NCI-H1436 (cell line): ENCODE measurements at places on chromosomes 4 and X.
A peak's percentile ranks its signal among the peaks of the same experiment; 100 is the strongest.

DNA sequence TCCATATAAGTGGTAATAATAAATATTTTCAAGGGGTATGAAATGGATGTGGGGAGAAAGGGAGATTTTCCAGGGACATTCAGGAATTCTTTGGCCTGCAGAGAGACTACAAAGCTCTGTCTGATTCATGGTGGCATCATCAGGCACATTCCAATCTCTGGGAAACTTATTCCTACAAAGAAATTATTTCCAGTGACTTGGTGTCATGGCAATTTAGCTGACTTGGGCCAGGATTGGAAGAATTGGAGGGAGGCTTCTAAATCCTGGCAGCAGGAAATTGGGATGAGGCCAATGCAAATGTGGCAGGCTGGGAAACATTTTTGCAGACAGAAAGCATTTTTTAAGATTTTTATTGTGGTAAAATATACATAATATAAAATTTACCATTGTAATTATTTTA, 204.6 kb downstream of the RTL9 start:
- DNase-seq: no peak

GRCh38 chr4:131499141-131499873, 1649.8 kb upstream of the PCDH10 start:
- DNase-seq: no peak

- DNase-seq: no peak
Measured at GRCh38 chr4:53558065-53558801, 33.1 kb downstream of the LNX1 start.

DNA sequence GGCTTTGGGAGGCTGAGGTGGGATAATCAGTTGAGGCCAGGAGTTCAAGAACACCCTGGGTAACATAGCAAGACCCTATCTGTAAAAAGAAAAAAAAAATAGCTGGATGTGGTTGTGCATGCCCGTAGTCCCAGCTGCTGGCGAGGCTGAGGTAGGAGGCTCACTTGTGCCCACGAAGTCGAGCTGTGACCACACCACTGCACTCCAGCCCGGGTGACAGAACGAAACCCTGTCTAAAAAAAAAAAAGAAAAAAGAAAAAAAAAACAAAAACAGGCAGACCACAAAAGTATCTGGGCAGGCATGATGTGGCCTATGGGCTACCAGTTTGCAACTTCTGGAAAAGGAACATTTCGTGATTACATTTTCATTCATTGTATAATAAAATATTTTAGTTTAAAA, 38.1 kb upstream of the RASGEF1B start:
- no peak for DNase-seq

DNA sequence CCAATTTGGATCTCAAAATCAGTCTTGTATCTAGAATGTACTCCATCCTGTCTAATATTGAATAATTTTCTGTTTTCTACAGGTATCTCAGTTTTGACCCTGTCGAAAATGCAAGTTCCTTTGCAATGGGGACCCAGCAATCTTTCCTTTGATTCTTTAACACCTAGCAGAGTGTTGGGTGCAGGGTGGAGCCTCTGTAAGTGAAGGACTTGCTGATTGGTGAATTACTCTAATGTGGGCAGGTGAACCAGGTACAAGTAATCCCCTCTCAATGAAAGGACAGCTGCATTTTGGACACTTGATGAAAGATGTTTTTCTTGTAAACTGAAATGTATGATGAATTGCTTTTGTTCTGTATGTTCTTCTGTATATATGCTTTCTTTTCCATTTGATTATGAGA, 54.9 kb downstream of the NWD2 start:
- DNase-seq: no peak

DNA sequence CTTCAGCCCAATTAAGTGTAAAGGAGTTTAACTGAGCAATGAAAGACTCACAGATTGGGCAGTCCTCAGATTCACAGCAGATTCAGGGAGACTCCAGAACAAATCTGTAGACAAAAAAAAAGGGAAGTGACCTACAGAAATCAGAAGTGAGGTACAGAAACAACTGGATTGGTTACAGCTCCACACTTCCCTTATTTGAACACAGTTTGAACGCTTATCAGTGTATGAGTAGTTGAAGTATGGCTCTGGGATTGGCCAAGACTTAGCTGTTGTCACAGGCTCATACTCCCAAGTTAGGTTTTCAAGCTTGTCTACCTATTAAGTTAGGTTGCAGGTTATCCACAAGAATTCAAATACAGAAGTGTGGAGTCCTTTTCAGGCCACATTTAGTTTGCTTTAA, 112.4 kb upstream of the ELOVL6 start:
- no peak for DNase-seq

- no peak for DNase-seq
Measured at GRCh38 chr4:39450618-39451017, 8.1 kb downstream of the RPL9 start.

DNA sequence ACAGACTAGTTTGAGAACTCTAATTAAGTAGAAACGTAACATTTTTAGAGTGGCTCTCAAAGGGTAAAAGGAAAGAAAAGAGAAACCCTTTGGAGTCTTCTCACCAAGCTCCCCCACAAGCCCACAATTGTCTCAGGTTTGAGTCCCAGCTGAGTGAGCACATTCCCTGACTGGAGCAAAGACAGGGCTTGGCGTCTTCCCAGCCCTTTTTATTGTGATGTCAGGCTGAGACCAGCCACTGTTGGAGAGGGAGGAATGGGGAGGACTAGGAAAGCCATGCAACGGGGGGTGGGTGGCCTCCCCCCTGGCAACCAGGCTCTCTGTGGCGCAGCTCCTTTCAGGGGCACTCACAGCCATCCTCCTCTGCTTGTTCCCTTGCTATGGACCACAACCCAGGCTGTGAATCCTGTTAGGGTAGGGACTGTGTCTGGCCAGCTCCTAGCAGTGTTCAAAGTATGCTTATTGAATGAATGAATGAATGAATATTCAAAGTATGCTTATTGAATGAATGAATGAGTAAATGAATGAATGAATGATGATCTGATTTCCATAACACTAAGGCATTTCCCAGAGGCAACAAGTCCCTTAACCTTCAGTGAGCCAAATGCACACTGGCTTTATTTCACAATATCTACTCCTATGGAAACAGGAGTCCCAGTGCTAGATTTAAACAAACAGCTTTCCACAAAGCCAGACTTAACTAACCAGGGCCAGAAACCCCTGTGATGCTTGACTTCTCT, 413.3 kb downstream of the MID1IP1 start:
- no peak for DNase-seq

DNA sequence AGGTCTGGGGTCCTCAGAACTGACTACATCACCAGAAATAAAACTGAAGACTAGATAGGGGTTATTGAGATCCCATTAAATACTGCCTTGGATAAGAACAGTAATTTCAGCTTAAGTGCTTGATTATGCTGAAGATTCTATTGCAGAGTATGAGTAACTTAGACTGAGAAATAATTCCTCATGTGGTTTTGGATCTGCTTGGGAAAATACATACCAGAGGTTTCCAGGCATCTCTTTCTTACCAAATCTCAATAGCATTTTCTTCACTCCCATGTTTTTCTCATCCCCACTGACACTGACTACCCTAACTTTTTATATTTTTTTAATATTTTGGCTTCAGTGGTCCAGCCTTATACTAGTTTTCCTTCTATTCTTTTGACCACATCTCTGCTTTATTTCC, 92.0 kb upstream of the TEX13D start:
- DNase-seq: no peak

GRCh38 chr4:148735432-148736155, 293.4 kb upstream of the NR3C2 start:
- DNase-seq: no peak

DNA sequence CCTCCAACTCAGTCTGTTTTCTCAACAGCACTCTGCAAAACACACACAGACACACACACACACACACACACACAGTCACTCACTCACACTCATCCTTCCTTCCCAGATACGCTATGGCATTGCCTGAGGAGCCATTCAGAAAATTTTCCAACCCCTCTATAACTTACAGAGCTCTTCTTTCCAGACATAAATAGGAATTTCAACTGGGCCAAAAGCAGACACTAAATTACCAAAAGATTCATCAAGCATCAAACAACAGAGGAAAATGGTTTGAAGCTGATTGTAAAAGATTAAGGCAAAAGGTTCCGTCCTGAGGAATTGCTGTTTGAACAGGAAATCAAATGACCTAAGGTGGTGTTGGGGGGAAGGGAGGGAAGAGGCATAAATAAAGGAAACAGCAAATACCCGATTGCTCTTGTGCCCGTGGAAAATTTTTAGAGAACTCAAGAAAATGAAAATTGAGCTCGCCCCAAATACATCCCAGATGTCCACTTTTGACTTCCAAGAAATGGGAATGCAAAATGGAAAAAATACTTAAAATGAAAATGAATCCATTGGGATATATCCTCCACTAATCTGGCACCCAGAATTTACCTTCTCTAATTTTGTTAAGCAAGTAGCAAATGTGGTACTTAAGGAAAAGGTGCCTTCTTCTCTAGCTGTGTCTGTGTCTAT, 183.6 kb downstream of the QDPR start:
- no peak for DNase-seq

DNA sequence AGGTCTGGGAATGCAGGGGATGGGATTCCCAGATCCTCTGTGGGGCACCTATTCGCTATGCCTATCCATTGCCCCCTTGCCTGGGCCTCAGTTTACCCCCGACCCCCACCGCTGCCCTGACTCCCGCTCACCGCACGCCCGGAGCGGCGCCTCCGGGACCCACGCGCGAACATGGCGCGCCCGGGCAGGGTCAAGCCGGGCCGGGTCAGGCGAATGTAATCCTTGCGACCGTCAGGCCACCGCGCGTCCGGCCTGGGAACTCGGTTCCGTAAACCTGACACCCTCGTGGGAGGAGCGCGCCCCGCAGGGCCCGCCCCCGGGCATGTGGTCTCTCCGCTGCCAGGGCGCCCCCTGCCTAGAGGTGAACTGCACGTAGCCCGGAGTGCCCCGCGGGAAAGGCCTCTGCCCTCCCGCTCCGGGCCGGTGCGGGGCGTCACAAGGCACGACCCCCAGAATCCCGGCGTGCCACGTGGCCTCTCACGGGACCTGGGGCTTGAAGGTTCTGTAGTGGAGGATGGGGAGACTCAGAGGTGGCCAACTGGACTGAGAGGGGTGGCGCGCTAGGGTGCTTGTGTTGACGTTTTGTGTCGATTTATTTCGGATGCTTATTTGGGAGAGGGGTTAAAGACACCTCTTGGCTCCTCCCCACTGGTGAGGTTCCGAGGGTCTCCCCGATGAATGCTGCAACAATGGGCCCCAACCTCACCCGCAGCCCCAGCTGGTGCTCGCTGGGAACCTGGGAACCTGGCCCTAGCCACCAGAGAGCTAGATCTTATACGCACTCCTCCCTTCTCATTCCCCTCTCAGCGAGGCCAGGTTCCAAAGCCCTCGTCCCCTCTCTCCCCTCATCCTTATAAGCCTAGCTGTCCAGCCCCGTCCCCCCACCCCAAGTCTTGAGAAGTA, at the start of gene PRICKLE3:
Gene PRICKLE3, minus strand, starts transcription at position 249 of the 903 bp plus-strand sequence. Its CDS starts 76 bp downstream, at position 173.
- peak; percentile 43 for DNase-seq

GRCh38 chr4:100049872-100050271, 99.8 kb upstream of the H2AZ1 start:
- DNase-seq: no peak

DNA sequence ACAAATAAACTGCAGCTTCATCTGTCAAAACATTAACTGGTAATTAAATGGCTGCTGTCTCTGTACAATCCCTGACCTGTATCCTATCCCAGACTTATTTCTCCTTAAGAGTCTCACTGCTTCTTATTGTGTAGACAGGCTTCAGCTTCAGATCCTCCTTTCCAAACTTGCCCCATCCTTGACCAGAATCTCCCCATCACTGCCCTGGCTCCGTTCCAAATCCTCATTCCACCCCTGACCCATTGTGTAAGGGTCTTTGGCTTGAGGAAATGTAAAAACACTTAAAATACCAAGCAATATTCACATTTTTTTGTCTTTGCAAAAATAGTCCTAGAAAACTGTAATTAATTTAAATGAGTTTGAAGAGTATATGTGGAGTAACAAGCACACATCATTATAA, 152.6 kb upstream of the VEGFC start:
- no peak for DNase-seq

DNA sequence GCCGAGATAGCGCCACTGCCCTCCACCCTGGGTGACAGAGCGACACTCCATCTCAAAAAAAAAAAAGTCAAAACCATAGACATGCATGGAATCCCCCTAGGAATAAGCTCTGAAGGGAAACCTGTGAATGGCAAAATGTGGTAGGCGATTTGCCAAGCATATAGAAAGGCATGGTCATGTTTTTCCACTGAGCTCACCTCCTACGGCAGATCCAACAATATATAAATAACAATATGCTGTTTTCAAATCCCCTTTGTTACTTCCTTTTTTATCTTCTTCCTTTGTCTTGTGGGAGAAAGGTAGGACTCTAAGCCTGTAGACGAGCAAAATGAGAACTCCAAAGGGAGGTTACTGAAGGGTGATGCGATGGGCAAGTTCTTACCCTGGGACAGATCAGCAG, 219.0 kb downstream of the PALLD start:
- DNase-seq: no peak

DNA sequence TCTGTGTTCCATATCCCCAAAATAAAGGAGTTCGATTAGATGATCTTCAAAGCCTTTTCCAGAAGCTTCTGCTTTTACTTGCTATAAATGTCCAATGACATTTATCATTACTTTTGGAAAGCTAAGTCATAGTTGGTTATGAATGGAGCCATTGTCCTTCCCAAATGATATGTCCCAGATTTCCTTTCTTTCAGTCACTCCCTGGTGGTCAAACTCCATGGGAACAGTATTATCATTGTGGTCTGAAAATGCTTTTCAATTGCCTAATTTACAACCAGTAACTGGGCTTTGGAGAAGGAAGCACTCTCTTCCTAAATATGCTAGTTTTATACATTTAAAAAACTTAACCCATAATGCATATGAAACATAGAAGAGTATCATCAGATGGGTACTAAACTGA, 571.5 kb upstream of the AMOT start:
- DNase-seq: no peak

DNA sequence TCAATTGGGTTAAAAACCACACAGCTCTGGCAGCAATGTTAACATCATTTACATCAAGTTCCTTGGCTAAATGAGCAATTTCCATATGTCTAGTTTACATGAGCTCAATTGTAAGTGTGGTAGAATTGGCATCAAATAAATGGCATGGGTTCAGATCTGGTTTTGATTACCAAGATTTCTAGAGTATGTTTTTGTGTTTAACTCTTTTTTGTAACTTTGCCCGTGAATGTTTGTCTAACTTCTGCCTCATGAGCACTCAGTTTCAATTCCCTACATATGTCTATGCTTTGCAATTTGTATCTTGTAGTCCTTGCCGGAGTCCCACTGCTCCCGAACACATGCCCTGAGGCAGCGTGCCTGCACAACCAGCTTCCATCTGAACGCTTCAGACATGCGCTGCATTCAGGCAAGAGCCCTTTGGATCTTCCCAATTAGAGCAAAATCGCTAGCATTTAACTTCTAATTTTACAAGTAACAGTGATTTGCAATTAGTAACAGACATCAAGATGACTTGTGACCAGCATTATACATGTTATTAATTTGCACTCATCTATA, 644.4 kb downstream of the TRIML1 start:
- DNase-seq: no peak

DNA sequence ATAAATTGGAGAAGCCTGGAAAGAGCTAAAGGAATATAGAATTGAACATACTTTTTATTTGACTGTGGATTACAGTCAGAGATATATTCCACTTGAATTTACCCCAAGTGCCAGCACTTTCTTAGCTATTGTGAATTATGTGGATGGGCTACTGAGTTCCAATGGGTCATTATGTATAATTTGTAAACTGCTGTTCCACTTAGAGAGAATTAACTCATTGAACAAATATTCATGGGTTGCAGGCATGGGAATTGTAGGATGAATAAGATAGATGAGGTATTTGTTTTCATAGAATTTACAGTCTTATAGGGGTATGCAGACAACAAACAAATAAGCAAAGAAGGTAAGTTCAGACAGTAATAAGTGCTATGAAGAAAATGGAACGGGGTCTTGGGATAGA, 195.7 kb downstream of the SHROOM3 start:
- peak; percentile 32 for DNase-seq
